NCI-H1930 (cell line): ENCODE measurements at places on chromosomes 7 and 10.

DNA sequence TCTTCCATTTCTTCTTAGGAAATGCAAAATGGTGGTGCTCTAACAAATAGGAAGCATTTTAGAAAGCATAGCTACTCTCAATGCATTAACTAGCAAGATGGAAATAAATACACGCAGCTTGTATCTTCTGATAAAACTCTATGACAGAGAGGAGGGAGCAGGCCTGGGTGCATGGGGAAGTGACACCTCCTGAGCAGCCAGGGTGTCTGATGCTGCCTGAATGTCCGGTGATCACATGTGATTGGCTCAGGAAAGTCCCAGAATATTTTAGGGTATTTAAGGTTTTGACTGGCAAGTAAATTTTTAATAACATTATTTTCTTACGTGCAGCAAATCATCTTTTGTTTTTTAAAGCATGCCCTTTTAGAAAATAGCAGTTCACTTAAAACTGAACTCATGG, 261.0 kb upstream of the KLF6 start:
- no peak for DNase-seq

GRCh38 chr7:15686295-15686956, at the start of gene MEOX2:
MEOX2 (minus strand) TSS chr7:15686683; CDS start chr7:15686402, 281 bp downstream.
- DNase-seq, result no peak

GRCh38 chr7:127809261-127809702, 157.3 kb downstream of the SND1 start:
- DNase-seq, result no peak

DNA sequence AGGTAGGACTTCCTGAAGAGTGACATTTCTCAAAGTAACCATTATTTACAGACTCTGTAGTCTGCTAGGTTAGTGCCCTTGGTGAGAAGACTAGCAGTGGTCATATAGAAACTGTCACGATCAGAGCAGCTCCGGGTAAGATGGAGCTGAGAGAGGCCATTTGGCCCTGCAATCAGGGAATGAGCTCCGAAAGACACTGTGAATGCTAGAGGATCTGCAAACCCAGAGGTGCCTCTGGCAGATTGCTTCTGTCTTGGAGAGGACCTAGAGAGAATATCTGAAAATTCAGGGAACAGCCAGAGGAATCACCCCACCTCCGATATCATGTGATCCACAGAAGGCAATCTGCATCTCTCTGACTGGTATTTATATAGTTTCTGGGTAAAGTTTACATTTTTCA, 246.9 kb upstream of the KMT2E start:
- DNase-seq, result no peak

DNA sequence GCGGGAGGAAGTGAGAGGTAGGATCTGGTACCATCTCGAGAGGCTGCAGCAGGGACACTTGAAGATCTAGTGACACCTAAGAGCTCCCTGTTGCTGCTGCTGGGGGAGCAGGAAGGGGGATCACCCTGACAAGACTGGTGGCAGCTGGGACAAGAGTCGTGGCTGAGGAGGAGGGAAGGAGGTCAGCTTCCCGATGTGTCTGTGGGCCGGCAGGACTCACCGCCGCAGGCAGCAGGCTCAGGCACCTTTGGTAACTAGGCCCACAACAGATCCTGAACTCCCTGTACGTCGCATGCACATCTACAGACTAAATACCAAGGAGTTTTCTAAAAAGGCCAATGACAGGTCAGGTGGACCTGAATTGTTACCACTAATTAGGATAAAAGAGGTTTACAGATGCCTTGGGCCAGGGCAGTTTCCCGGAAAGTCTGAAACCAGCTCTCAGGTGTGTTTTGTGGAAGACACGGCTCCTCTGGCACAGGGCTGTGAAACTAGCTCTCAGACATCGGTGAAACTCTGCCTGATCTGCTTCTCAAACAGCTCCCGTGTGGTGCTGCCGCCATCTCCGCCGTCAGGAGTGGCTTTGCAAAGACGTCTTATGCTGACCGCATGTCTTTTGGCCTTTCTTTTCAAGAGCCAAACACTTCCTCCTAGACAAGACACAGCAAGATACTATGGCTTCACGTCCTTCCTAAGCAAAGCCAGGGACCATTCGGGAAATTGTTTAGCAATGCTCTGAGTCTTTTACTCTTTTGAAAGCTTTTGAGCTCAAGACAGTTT, 609.7 kb downstream of the PTPRN2 start:
- DNase-seq, result no peak

GRCh38 chr10:11266426-11266825, 248.8 kb downstream of the CELF2 start:
- DNase-seq, result no peak

- DNase-seq, result peak; percentile 76
Observed at GRCh38 chr10:121598263-121599249, at the start of gene FGFR2. FGFR2 (minus strand) TSS chr10:121598444; CDS start chr10:121593817, 4,627 bp downstream.

DNA sequence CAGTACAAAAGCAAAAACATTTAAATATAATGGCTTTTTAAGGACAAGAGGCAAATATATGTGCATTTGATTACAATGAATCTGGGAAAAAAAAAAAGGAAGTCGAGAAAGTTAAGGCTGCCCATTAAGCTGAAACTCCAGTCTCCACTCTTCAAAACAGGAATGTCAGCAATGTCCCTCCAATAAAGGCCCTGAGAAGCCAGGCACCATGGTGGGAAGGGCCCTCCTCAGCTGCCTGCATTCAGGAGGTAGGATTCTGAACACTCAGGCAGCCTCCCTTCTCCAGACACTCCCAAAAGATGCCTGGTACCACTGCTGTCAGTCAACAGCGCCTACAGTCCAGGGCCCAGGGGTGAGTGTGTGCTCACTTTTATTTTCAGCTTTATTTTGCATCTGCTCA, 121.3 kb upstream of the MGMT start:
- DNase-seq, result no peak

- DNase-seq, result no peak
Observed at GRCh38 chr10:115043719-115044118, 49.4 kb upstream of the ATRNL1 start.

- no peak for DNase-seq
Observed at GRCh38 chr10:102645388-102645740, 1.1 kb downstream of the TRIM8 start.

DNA sequence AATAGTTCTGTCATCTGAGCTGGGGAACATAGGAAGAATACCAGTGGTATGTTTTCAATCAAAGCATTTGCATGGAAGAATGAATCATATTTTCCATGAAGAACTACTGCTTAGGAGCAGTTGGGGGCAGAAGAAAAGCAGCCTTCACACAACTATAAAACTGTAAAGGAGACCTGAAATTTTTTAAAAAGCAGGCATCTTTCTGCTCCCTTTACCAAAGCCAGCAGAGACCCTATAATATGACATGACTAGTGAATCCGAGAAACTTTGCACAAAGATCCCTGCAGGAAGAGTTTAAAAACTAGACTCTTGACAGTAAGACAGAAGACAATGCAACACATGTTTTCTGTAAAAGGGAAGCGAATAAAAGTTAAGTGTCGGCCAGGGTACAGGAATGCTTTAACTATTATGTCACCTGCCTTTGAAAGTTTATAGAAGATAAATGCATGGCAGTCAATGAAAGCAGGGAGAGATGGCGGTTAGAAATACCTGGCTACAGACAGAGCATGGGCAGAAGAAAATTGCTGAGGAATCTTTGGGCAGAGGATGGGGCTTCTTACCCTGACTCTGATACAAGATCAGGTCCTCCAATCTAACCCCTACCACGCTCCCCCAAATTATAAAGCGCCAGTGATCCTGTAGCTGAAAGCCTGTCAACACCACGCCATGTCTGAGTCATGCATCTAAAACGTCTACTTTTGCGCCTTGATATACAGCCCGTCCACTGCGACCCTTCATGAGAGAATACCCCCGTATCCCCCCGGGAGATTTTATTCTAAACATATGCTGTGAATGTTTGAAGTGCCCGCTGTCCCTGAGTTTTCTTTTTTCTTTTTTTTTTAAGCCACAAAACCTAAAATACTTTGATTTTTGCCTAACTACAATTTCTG, 93.1 kb downstream of the GLI3 start:
- DNase-seq, result no peak

- no peak for DNase-seq
Observed at GRCh38 chr10:78330884-78331283, 297.2 kb downstream of the RPS24 start.

GRCh38 chr10:68133523-68133922, 24.2 kb downstream of the MYPN start:
- DNase-seq, result no peak

- no peak for DNase-seq
Observed at GRCh38 chr7:47710201-47710935, 128.5 kb upstream of the TNS3 start.

GRCh38 chr10:37752334-37752875, 105.0 kb downstream of the ZNF248 start:
- no peak for DNase-seq

DNA sequence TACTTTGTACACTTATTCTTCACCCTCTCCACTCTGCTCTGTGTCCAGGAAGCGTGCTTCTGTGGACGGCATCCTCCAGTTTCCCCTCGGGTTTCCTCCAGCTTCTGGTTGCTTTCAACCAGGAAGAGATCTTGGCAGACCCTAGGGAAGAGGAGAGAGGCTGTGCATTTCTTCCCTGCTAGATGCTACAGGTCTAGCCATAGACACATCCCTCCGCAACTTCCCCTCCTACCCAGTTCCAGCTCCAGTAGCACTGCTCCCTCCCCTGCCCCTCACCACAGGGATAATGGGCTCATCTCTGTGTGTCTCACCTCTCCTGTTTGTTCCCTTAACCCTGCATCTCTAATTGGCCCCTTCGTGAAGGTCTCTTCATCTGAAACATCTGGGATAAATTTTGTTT, 16.3 kb downstream of the TLL2 start:
- DNase-seq, result no peak

DNA sequence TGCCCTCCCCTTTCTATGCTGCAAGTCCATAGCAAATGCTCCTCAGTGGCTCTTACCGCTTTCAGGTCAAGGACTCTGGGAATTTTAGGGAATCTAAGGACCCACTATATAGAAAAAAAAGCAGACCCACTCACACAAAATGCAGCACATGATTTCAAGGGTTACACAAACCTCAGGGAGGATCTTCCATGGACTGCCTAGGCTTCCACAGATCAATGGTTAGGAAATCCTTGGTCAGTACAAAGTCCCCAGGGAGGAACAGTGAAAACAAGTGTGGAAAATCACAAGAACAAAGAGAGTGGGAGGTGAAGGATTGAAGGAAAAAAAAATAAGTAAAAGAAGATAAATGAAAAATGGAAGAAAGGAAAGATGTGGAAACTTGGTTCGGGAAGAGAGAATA, 188.4 kb downstream of the AHR start:
- DNase-seq, result no peak

DNA sequence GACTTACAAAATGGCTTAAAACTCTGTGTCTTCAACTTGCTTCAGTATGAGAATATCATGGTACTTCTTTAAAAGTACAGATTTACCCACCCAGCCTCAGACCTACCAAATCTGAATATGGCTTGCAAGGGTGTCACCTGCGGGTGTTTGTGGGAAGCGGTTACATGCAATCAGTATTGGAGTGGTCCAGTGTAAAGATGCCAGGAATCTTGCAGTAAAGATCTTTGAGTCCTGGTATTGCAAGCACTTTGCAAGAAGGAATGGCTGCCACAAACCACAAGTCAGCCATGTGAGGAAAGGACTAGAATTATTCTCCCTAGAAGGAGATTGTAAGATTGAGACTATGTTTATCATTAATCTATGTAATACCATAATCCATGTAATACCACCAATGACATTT, 115.1 kb downstream of the PON1 start:
- DNase-seq, result no peak

DNA sequence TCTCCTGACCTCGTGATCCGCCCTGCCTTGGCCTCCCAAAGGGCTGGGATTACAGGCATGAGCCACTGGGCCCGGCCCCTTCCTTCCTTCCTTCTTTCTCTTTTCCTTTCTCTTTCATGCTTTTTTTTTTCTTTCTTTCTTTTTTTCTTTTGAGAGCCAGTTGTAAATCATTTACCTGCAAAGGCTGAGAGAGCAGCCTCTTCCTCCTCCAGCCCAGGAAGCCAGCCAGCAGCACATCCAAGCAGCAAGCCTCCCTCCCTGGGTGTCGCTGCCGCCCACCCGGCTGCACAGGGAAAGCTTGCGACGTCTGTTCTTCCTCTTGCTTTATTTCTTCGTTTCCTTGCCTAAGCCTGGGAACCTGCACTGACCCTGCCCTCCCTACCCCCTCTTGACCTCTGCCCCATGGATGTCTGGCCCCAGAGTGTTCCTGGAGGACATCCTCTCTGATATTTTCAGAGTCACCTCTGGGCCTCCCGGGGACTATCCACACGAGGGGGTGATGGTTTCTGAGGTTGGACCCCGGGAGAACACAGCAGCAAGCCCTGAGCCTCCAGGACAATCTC, 62.8 kb upstream of the MYL10 start:
- DNase-seq, result no peak

GRCh38 chr10:93149761-93150160, 76.1 kb downstream of the CYP26A1 start:
- DNase-seq, result no peak

DNA sequence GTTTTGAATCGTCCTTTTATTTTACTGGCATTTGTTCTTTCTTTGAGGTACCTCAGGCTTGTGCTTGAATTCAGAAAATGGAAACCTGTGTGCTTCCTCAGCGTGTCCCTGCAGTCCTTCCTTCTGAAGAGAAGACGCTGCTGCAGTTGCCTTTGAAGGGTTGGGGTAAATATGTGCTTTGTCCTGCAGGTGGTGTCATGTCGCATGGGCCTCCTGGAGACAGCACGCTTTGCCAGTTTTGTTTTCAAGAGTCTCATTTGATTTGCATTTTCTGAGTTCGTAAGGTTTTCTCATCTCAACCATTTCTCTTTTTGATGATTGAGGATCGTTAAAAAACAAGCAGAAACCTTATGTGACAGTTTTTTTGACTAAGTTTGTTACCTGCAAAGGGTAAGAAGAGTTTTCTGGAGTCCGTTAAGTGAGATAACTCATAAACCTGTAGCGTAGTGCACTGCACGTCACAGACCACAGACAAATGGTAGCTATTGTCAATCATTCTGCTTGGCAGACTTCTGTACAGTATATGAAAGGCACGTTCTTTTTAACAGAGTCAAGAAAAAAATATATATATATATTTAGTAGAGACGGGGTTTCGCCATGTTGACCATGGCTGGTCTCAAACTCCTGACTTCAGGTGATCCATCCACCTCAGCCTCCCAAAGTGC, 57.0 kb downstream of the CDC123 start:
- DNase-seq, result no peak

- no peak for DNase-seq
Observed at GRCh38 chr7:112484671-112485167, 3.9 kb downstream of the LSMEM1 start.

DNA sequence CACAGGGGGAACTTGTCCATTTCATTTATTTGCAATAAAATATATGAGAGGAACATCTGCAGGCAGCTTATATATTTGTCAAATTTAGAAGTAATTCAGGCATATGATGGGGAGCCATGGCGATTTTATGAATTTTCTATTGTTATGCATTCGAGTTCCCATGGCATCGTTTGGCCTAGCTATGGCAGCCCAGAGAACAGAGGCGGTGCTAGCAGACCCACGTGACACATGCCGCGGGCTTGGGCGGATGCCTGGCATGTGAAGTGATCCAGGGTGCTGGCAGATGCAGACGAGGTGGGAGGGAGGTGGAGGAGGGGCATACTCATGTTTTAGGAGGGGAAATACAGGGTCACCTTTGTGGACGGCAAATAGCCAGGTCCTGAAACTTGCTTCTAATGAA, 560.0 kb upstream of the GALNT17 start:
- no peak for DNase-seq
